A549 treated with ZK216348 at 1 μM for 4 hours (cell line): ENCODE measurements at places on chromosomes 2 and 18. TPM values are rescaled to one million over a fixed set of nuclear protein-coding genes. Genes with fewer than 3 reads are reported as not detected.

KCNK3 gene
- 0.38 to 0.97 TPM (median 0.79 TPM) in 5 replicates for total RNA-seq

SCG2 gene
- 0.86 to 1.3 TPM (median 1.2 TPM) in 5 replicates for total RNA-seq

MRPL30 gene
- total RNA-seq: 30.5 to 62.2 TPM (median 32.4 TPM) in 5 replicates

ANKRD30B gene
- total RNA-seq: not detected in 5 replicates

TRMT61B gene
- total RNA-seq: 11.9 to 16.4 TPM (median 15.5 TPM) in 5 replicates

DPP10 gene
- not detected in 5 replicates for total RNA-seq

INPP5D gene
- 0.12 to 1.1 TPM (median 0.61 TPM) in 5 replicates for total RNA-seq

CAVIN2 gene
- 21.7 to 41.3 TPM (median 35.6 TPM) in 5 replicates for total RNA-seq

CDH7 gene
- 0.02 TPM in 1 of 5 replicates, not detected in the others for total RNA-seq

CDKL4 gene
- total RNA-seq: not detected in 5 replicates

ANKRD23 gene
- total RNA-seq: 0.45 to 3.1 TPM (median 2.2 TPM) in 5 replicates

CRYGC gene
- not detected in 5 replicates for total RNA-seq

COX5B gene
- total RNA-seq: 236 to 332 TPM (median 305 TPM) in 5 replicates

CCDC74B gene
- total RNA-seq: 4.6 to 7.2 TPM (median 6.2 TPM) in 5 replicates

DYTN gene
- not detected in 5 replicates for total RNA-seq

TXNDC2 gene
- 0.15 to 0.34 TPM (median 0.17 TPM) in 5 replicates for total RNA-seq

MOGAT1 gene
- not detected in 5 replicates for total RNA-seq

HOXD3 gene
- total RNA-seq: 0.14 to 0.32 TPM in 2 of 5 replicates, not detected in the others

C2orf15 gene
- total RNA-seq: 0.39 to 0.99 TPM (median 0.53 TPM) in 5 replicates

GATA6 gene
- total RNA-seq: 1.5 to 2.4 TPM (median 1.7 TPM) in 5 replicates

RAD51AP2 gene
- total RNA-seq: not detected in 5 replicates
